Effector memory CD4-positive, alpha-beta T cell (primary cell): ENCODE measurements at places on chromosomes 7 and 10.

GRCh38 chr10:130557181-130557845, 421.1 kb downstream of the GLRX3 start:
- no peaks in the 10 kb centered on the region for H3K27me3 ChIP-seq
- H3K27ac ChIP-seq: no peak overlapping the region
- no peak for DNase-seq

GRCh38 chr10:15436696-15437095, 65.6 kb upstream of the FAM171A1 start:
- no peaks in the 10 kb centered on the region for H3K4me1 ChIP-seq
- H3K4me3 ChIP-seq: no peak overlapping the region
- DNase-seq: no peak
- H3K27me3 ChIP-seq: peaks cover 2% of the 10 kb centered on the region

DNA sequence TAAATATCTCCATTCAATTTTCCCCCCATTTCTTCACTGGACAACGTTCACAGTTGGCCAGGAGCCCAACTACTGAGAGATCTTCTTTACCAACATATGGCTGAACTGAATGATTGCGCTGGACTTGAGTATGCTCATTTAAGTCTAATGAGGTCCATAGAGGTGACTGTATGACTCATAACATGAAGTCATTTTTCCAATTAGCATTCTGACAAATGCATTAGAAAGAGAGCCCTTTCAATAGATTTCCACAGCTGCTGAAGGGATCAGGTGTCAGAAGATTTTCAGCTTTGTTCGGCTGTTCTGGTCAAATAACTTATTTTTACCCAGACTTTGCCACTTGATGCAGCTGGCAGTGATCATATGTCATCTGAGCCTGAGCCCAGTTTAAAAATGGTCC, 438.0 kb downstream of the ETV1 start:
- no peaks in the 10 kb centered on the region for H3K4me1 ChIP-seq
- H3K27me3 ChIP-seq: no peaks in the 10 kb centered on the region
- no peak overlapping the region for H3K27ac ChIP-seq
- H3K36me3 ChIP-seq: no peaks in the 10 kb centered on the region
- no peak overlapping the region for H3K4me3 ChIP-seq

GRCh38 chr7:151340794-151341356, 737 bp upstream of the NUB1 start:
- H3K36me3 ChIP-seq: peaks cover 7% of the 10 kb centered on the region
- H3K4me1 ChIP-seq: peaks cover 15% of the 10 kb centered on the region
- H3K27me3 ChIP-seq: no peaks in the 10 kb centered on the region

DNA sequence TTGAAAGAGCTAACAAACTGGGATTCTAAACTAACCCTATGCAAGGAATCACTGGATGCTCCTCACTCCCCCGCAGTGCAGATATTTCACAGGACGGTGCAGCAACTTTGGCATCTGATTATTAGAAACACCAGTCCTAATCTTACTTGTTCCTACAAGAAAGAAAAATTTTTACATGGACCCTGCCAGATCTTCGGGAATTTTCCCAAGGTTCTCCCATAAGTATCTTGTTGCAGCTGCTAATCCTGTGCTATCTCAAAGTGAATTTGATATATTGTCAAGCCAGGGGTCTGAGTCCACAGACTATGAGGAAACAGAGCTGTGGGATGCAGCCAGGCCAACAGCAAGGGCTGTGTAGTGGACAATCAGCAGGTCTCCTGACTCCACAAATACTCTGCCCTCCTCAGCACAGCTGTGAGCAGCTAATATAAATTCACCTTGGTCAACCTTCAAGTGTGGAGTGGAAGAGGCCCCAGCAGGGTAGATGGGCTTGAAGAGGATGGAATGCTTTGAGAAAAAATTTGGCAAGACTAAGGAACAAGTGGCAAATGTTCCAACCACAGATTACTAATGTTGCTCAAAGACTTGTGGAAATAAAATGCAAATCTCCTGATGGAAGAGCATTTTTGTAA, 25.6 kb downstream of the VSTM4 start:
- no peak overlapping the region for H3K27ac ChIP-seq
- no peaks in the 10 kb centered on the region for H3K27me3 ChIP-seq
- no peak for DNase-seq

DNA sequence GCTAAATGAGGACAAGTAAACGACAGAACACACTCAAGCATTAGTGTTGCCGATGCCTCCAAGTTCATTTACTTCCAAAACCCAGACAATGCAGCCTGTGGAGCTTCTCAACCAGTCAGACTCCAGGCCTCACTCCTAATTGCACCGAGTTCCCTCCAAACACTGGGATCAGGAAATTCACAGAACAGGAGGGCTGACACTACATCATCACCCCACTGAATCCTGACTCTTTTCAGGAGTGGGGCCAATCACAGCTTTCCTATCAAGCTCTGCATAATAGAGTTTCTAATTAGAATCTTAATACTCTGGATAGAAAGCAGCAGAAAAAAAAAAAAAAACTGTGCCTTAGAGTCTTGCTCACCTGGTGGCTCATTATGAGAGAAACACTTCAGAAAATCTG, 103.7 kb downstream of the GLI3 start:
- H3K27ac ChIP-seq: no peak overlapping the region
- H3K4me3 ChIP-seq: no peak overlapping the region
- H3K4me1 ChIP-seq: no peaks in the 10 kb centered on the region
- DNase-seq: no peak

- no peaks in the 10 kb centered on the region for H3K4me1 ChIP-seq
- no peak for DNase-seq
- H3K36me3 ChIP-seq: no peaks in the 10 kb centered on the region
- H3K27ac ChIP-seq: no peak overlapping the region
- H3K4me3 ChIP-seq: no peak overlapping the region
These were observed 16.4 kb downstream of the SRRM3 start for GRCh38 chr7:76217942-76218566.

DNA sequence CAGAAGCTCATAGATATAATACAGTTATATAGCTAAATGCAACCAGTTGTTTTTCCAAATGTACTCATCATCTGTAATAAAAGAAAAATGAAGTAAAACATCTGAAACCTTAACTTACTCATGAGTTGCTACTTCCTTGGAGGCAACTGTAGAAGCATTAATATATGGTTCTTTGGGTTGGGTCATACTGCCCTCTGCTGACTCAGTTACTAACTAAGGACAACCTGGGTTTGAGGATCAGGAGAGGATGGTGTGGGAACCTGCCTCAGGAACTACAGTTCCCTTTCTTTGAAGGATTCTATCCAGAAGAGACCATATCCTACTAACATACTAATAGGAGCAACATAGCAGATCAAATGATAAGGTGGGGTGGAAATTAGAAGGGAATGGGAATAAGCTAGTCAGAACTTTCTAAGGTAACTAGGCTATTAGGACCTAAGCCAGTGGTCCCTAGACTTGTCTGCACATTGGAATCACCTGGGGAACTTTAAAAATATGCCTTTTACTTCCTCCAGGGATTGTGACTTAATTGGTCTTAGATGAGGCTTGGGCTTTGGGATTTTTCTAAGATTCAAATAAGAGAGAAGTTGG, 20.7 kb downstream of the COX15 start:
- DNase-seq: no peak
- H3K4me1 ChIP-seq: no peaks in the 10 kb centered on the region
- H3K27ac ChIP-seq: no peak overlapping the region
- no peak overlapping the region for H3K4me3 ChIP-seq
- H3K36me3 ChIP-seq: peaks cover 18% of the 10 kb centered on the region

- H3K4me1 ChIP-seq: no peaks in the 10 kb centered on the region
- no peak overlapping the region for H3K27ac ChIP-seq
- no peaks in the 10 kb centered on the region for H3K36me3 ChIP-seq
- DNase-seq: no peak
- no peaks in the 10 kb centered on the region for H3K27me3 ChIP-seq
These were observed 448.8 kb downstream of the DNAJB6 start for GRCh38 chr7:157785486-157786186.

DNA sequence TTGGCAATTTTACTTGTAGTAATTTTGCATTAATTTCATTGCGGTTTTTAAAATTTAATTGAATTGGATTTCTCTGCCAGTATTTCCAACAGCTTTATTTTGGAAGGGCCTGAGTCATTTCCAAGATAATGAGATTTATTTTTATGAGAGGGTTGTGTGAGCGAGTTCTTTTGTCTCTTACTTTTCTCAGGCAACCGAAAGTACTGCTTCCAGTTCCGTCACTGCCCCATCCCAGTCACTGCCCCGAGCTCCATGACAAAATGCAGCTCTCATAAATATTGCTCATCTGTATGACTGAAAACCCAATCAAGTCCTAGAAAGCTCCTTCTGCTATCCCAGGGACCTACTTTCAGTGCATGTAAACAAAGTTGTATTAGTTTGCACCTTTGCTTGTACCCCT, 468.4 kb upstream of the SEMA3D start:
- no peaks in the 10 kb centered on the region for H3K4me1 ChIP-seq
- H3K27me3 ChIP-seq: no peaks in the 10 kb centered on the region
- H3K27ac ChIP-seq: no peak overlapping the region
- DNase-seq: no peak
- H3K36me3 ChIP-seq: no peaks in the 10 kb centered on the region

DNA sequence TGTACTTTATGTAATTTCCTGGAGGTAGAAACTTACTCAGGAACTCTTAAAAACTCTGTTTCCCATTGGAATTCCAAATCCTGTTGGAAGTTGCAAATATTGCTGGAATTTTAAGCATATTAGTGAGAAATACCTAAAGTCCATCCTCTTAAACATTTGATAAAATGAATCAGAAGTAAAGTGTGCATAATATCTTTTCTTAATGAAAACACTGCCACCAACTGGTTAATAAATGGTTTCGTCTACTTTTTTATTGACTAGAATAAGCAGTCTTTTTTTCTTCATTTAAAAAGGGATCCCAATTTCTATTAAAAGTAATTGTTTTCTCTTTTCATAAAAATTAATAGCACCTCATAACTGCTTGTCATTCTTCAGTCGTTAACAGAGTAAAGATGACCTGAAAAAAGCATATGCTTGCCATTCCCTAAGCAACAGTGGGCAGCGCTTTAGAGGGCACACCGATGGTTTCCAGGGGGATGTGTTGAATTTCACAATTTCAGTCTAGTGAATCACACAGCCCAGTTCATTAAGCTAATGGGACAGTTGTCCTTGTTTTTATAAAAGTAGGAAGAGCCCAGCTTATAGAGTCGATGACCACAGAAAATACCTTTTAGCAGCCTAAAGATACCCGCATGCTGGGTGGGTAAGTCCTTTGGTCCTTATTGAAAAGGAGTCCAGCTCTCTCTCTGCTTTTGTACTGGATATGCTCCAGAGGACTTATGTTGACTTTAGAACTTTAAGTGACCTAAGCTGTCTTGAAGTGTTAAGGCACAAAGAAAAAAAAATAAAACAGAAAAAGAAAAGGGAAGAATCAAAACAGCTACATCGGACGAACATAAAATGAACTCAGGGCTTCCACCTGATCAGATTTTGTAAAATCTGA, 28.5 kb downstream of the NPS start:
- no peak for DNase-seq
- H3K27ac ChIP-seq: no peak overlapping the region
- no peak overlapping the region for H3K4me3 ChIP-seq
- H3K27me3 ChIP-seq: no peaks in the 10 kb centered on the region
- H3K36me3 ChIP-seq: no peaks in the 10 kb centered on the region

DNA sequence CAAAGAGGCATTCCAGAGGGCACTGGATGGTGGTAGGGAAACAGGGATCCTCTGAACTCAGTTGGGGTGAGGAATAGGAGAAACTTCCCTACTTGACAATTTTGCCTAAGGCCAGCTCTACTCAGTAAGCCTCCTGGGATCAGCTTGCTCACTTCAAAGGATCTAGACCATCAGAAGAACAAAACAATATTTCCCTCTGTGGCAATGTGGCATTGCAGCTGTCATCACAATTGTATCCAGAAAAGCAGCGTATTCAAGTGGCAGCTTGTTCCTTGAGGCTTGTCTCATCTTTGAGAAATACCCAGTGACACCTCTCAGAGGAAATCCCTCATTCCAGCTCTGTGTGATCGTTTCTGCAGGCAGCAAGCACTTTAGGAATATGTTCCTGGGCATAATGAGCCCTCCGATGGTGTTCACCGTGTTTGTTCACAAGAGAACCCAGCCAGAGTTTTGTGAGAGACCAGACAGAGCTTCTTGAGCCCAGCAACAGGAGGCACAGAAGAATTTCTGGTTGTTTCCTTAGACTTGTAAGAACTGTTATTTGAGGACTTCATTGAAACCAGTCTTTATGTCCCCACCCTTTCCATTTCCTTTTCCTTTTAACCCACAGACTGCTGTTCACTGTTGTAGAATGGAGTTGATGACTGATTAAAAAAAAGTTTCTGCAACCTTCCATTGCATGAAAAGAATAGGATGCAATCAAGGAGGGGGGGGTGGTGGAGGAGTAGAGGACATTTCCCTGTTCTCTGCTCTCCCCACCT, 747.3 kb downstream of the LRMDA start:
- no peak for DNase-seq
- H3K36me3 ChIP-seq: no peaks in the 10 kb centered on the region

DNA sequence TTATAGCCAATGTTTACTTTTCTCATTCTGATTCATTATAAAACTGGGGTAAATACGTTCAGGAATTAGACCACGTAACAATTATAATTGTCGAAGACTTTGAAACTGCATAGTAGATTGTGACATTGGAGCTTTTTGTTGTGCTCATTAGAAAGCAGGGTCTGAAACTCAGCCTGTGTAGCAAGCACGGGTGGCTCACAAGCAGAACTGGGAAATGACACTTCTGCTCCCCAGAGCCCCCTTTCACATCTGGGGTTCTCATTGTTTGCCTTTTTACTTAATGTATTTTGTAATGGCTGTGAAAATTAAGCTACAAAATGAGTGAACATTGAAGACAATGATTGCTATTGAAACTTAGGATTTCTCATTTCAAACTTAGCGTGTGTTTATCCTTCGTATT, 72.9 kb downstream of the CDHR3 start:
- no peaks in the 10 kb centered on the region for H3K36me3 ChIP-seq
- no peak overlapping the region for H3K27ac ChIP-seq
- no peak for DNase-seq
- no peaks in the 10 kb centered on the region for H3K27me3 ChIP-seq
- no peak overlapping the region for H3K4me3 ChIP-seq
- H3K4me1 ChIP-seq: peaks cover 3% of the 10 kb centered on the region

DNA sequence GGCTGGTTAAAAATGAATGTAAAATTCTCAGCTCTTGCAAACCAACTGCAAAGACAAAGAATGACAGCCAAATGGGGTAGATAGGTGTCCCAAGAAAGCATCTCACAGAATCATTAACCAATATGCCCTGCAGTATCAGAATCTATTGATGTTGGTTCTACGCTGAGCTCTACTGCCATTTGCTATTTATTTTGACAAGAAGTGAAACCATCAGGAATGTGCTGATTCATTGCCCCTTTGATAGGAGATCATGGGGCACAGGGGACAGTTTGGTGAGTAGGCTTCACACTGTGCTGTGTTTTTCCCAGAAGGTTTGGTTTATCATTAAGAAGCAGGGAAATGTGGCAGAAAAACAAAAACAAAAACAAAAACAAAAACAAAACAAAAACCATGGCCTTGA, 19.4 kb upstream of the CDC14C start:
- H3K27ac ChIP-seq: no peak overlapping the region
- H3K36me3 ChIP-seq: no peaks in the 10 kb centered on the region
- no peaks in the 10 kb centered on the region for H3K4me1 ChIP-seq

DNA sequence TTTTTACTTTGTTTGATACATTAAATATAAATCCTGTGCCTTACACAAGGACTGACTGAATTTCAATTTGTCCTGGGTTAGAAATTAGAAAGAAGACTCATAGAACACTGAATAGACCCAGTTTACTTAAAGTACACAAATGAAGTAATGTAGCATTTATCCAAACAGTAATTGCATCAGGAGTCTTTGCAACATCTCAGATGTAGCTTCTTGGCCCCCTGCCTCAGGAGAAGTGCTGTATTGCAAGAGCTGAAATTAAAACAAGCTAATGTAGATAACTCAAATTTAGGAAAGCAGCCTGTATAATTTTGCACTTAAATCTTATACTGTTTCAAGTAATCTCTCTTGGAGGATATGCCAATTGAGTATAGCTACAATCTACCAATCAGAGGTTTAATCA, 54.3 kb upstream of the KCND2 start:
- H3K4me3 ChIP-seq: no peak overlapping the region
- H3K27ac ChIP-seq: no peak overlapping the region
- no peaks in the 10 kb centered on the region for H3K4me1 ChIP-seq
- no peaks in the 10 kb centered on the region for H3K27me3 ChIP-seq
